ENCODE measurements at places on chromosomes 7 and 10.
A peak's percentile ranks its signal among the peaks of the same experiment; 100 is the strongest.

DNA sequence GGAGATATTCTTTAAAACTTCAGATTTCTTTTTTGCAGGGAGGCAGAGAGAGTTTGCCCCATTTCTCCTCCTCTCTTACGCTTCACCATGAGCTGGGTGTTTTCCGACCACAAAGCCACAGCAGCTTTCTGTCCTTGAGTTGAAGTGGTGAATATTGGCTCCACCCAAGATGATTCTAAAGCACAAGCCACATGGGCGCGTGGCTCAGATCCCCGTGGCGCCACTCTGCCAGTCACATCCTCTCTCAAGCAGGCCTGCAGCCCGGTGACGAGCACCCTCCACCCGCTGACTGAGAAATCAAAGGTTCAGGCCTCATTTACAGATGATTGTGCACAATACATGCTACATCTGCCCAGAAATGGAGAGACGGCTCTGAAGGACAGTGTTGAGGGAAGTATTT is 27.6 kb upstream of the RNF32 start:
- peak; percentile 86 for DNase-seq

- no peak for DNase-seq
Observed at GRCh38 chr10:125023862-125024496, 82.1 kb downstream of the ZRANB1 start.

- DNase-seq, result no peak
Observed at GRCh38 chr10:34689053-34689452, 126.0 kb downstream of the PARD3 start.

- DNase-seq, result no peak
Observed at GRCh38 chr7:29217113-29217512, 22.5 kb downstream of the CHN2 start.

- DNase-seq, result no peak
Observed at GRCh38 chr10:33657154-33657908, 322.9 kb upstream of the NRP1 start.

DNA sequence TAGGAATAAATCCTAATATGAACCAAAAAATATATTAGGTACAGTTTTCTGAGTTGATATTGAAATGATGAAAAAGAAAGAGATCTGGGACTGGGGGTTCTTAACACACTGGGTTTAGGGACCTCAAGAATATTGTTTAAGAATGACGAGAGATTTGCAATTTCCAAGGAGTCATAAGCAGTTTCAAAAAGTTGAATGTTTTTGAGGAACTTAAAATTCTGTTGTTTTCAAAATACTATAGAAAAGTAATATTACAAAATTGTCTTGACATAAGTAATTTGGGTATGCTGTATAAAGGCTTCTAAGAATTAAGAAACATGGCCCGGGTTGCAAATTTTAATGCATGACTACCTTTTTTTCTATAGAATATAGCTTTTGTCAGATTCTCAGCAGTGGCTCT is 88.1 kb downstream of the AUTS2 start:
- no peak for DNase-seq

Data from stimulated activated CD4-positive, alpha-beta T cell treated with anti-CD3 and anti-CD28 coated beads, Interleukin-1b, Interleukin-23, amount 100 ng/mL, for 48 hours (primary cell).